ENCODE measurements at places on chromosomes 12 and 14.

GRCh38 chr14:56899829-56900228 lies 89.5 kb upstream of the OTX2 start:
- no peak for DNase-seq

GRCh38 chr12:38998887-38999482 lies 93.6 kb upstream of the CPNE8 start:
- DNase-seq = no peak

GRCh38 chr14:22152161-22152870 lies 436.7 kb downstream of the DAD1 start:
- no peak for DNase-seq

GRCh38 chr14:96065661-96066459 lies 26.7 kb downstream of the C14orf132 start:
- DNase-seq = no peak

- no peak for DNase-seq
Observed at GRCh38 chr12:72219937-72220336, 52.2 kb upstream of the TRHDE start.

- peak; percentile 25 for DNase-seq
Observed at GRCh38 chr14:32259368-32260013, 56.4 kb upstream of the RNU6-8 start.

- DNase-seq = peak; percentile 49
Observed at GRCh38 chr12:20368651-20369304, 441 bp downstream of the PDE3A start.

DNA sequence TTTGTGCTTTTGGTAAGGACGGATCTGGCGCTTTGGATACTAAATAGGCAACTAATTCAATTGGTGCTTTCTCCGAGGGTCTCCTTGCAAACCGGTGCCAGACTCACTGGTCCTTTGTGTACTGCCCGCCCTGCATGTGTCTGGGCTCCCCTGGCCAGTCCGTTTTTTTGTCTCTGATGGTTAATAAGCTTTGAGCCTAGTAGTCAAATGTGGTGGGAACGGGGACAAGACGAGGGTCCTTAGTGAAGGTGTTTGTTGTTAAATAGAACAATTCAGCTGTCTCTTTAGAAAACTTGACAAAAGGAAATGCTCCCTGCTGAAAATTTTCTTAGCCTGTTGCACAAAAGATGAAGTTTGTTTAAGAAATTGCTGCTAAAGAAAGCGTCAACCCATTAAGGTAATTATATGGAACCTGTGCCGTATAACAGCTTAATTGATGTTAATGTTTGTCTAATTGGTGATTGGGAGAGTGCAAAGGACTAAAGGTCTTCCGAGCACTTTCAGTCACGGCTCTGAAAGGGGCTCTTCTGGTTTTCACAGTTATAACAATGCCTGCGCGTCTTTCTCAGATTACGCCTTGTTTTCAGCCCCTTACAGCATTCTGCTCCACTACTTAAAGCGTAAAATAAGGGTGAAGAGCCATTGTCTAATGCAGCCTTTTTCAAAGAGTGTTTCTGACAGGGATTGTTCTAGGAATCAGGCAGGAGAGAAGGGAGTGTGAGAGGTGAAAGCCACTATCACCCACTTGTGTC lies 537.4 kb downstream of the PRKD1 start:
- DNase-seq = no peak

- DNase-seq = no peak
Observed at GRCh38 chr14:33938131-33938949, 12.5 kb downstream of the EGLN3 start.

- DNase-seq = no peak
Observed at GRCh38 chr12:12007001-12007712, 63.6 kb upstream of the BCL2L14 start.

DNA sequence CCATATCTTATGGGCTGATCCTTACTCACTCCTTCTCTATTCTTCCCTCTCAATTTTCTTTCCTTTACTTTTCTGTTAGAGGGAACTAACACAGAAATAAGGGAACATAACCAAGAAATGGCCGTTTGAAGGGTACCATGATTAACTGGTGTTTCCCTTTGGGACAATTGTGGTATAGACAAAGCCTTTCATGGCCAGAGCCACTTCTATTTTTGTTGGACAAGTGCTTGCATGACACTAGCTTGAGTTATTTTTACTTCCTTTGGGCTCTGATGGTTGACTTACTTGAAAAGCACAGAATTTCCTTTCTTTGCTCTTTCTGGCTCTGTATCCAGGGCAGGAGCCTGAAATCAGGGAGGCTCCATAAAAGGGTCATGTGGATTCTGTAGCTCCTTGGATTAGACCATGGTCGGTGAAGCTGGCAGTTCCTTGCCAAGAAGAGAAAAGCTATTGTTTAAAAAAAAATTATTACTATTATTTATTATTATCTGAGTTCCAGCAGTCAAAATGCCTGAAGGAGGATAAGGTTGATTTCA lies 130.6 kb downstream of the KTN1 start:
- no peak for DNase-seq

DNA sequence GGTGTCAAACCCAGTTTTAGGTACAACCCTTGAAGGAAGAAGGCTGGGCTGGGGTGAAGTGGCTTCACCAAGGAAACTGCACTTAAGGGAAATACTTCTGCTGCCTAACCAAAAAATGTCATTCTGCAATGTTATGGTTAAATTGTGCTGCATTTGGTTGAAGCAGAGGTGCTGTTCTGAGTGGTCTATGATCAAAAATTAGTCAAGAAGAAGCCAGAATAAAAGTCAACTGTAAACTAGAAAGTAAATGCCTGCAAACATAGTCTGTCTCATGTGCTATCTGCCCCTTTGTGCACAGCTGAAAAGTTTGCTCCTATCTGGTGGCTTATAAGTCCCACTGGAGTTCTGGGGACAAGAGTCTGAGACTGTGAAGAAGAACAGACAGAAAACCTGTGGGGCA lies 158.8 kb downstream of the C12orf42 start:
- no peak for DNase-seq

GRCh38 chr14:99309220-99309766 lies 37.3 kb upstream of the BCL11B start:
- no peak for DNase-seq

- no peak for DNase-seq
Observed at GRCh38 chr12:79826267-79827128, 108.4 kb downstream of the PPP1R12A start.

GRCh38 chr12:68231229-68231628 lies 5.6 kb upstream of the IL26 start:
- no peak for DNase-seq
